Mammary epithelial cell (primary cell): ENCODE measurements at places on chromosomes 1 and 21. TPM values are rescaled to one million over a fixed set of nuclear protein-coding genes. Genes with fewer than 3 reads are reported as not detected.

The TTC34 gene
- total RNA-seq: 0.17 TPM

The ITGB2 gene
- total RNA-seq: 0.48 TPM in 1 of 2 replicates, not detected in the other

The FAM3B gene
- not detected in 2 replicates for total RNA-seq

The PTPN14 gene
- total RNA-seq: 157 TPM

The DCST2 gene
- total RNA-seq: 0.48 and 0.66 TPM in 2 replicates

The OR2T2 gene
- not detected in 2 replicates for total RNA-seq

The ATAD3C gene
- total RNA-seq: 4.6 and 5.5 TPM in 2 replicates

The GPATCH4 gene
- total RNA-seq: 49.7 and 58.3 TPM in 2 replicates

The CD34 gene
- not detected in 2 replicates for total RNA-seq

The C1orf56 gene
- total RNA-seq: 1.2 and 1.5 TPM in 2 replicates

The ASCL5 gene
- not detected for total RNA-seq

The ATG4C gene
- 5.0 TPM for total RNA-seq

The GPR37L1 gene
- not detected in 2 replicates for total RNA-seq

The PLXNA2 gene
- 42.9 and 49.4 TPM in 2 replicates for total RNA-seq

The IL10RB gene
- 14.3 TPM for total RNA-seq
